Effector CD8-positive, alpha-beta T cell (primary cell): ENCODE measurements at places on chromosomes 11 and 22.

GRCh38 chr11:44740967-44741366 lies 14.2 kb downstream of the TSPAN18 start:
- no peak for DNase-seq

DNA sequence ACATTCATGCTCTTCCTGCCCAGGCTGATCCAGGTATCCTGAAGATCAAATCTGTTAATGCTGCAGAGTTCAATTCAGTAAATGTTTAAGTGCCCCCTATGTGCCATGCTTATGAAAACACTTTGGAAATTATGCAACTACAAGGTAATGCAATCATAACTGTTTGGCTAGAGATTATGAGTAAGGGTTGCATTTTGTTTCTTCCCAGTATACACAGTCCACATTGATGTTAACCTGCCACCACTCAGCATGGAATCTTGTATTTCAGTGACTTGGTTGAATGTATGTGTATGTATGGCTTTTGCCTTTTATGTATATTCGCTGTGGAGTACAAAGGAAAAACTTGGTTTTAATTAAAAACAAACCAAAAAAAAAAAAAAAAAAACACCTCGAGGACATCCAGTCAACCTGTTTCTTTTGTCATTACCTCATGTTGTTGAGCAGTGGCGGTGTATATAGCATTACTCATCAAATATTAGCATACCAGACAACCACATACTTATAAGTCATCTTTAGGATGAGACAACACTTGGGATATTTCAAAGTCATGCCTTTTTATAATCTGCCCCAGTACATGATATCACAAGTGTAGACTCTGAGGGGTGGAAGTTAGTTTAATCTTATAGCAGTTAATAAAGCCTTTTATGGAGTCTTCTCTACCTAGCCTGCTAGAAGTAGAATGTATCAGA lies 86.1 kb upstream of the HORMAD2 start:
- no peak for DNase-seq

- DNase-seq = no peak
Observed at GRCh38 chr11:34623463-34623862, 2.6 kb downstream of the EHF start.

GRCh38 chr11:44980533-44981427 lies 30.1 kb upstream of the TP53I11 start:
- no peak for DNase-seq

GRCh38 chr11:64469288-64469687 lies 110.3 kb downstream of the RPS6KA4 start:
- DNase-seq = no peak

DNA sequence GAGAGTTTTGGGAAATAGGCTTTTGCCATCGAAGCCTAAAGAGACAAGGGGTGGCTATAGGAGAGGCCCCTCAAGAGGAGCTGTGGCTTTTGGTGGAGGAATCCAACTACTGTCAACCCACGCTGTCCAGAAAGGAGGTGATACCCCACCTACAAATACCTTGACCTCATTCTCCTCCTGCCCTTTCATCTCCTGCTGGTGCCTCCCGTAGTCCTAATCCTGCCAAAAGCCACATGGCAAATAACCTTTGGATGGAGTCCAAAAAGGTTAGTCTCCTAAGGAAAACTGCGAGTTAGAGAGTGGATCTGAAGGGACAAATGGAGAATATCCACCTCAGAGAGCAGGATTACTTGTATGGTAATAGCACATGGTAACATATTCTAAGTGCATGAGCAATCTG lies 112.7 kb downstream of the PDE3B start:
- no peak for DNase-seq

- no peak for DNase-seq
Observed at GRCh38 chr22:42397332-42398249, 34.6 kb downstream of the NFAM1 start.

DNA sequence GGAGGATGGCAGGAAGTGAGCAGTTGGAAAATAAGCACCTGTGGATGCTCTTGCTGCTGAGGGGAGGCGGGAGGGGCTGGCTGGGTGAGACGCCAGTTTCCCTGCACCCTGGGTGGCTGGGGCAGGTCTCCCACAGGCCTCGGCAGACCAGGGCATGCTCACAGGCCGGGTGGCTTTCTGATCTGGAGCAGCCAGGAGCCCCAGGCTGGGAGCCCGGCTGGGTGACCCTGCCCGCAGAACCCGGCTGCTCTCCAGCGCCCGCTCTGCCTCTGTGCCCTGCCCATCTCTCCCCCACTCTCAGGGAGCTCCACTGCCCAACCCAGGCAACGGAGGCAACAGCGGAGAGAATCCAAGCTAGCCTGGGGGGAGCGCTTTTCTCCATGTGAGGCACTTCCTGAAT lies 24.6 kb downstream of the DCPS start:
- no peak for DNase-seq

- no peak for DNase-seq
Observed at GRCh38 chr22:37741312-37741795, 44.5 kb downstream of the TRIOBP start.

- DNase-seq = no peak
Observed at GRCh38 chr11:33753304-33753967, 17.2 kb upstream of the CD59 start.

- DNase-seq = no peak
Observed at GRCh38 chr11:17730137-17730536, 4.4 kb upstream of the KCNC1 start.
